Glomerular endothelial cell (primary cell): ENCODE measurements at places on chromosomes 4 and X. TPM values are rescaled to one million over a fixed set of nuclear protein-coding genes. Genes with fewer than 3 reads are reported as not detected.
A peak's percentile ranks its signal among the peaks of the same experiment; 100 is the strongest.

Gene MAGEB2
- total RNA-seq, result not detected in 2 replicates

Gene BEND2
- not detected in 2 replicates for total RNA-seq

Gene CFAP47
- total RNA-seq, result 0.19 TPM in 1 of 2 replicates, not detected in the other

Gene SYTL5
- 0.06 TPM in 1 of 2 replicates, not detected in the other for total RNA-seq

Gene HDX
- total RNA-seq, result 6.8 and 9.6 TPM in 2 replicates

Gene SLC6A14
- not detected in 2 replicates for total RNA-seq

DNA sequence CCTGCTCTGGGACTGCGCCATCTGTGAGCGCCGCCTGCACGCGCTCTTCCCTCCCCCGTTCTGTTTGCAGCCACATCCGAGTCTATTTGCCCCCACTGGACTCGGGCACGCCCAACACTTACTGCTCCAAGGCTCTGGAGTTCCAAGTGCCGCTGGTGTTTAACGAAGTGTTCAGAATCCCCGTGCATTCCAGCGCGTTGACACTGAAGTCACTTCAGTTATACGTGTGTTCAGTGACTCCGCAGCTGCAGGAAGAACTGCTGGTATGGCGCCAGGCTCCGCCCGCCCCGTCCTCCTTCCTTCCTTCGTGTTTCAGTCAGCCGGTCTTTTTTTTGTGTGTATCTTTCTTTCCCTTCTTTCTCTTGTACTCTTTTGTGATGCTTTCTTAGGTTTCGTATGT, 30.7 kb upstream of the CLCN4 start:
- DNase-seq, result no peak

GRCh38 chrX:140710710-140711109, 1.2 kb downstream of the LINC00632 start:
- DNase-seq, result no peak

GRCh38 chr4:54378461-54378860, 149.4 kb downstream of the PDGFRA start:
- no peak for DNase-seq

GRCh38 chr4:9771034-9771433, 10.4 kb upstream of the DRD5 start:
- no peak for DNase-seq

DNA sequence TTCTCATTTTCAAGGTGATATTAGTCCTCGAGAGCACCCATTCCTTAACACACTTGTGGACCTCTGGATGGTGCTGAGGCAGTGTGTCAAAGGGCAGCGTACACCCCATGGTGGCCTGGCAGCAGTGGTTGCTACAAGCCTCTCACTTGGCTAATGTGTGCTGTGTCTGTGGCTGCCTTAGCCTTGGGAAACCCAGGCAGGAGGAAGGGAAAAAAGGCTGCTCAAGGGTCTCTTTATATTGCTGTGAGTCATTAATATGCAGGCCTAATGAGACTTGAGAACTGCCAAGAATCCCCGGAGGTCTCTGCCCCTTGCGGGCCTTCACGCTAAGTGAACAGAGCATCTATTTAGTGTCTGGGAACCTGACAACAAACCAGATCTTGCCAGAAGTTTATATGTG, 7.0 kb downstream of the PCDH10 start:
- DNase-seq, result no peak

DNA sequence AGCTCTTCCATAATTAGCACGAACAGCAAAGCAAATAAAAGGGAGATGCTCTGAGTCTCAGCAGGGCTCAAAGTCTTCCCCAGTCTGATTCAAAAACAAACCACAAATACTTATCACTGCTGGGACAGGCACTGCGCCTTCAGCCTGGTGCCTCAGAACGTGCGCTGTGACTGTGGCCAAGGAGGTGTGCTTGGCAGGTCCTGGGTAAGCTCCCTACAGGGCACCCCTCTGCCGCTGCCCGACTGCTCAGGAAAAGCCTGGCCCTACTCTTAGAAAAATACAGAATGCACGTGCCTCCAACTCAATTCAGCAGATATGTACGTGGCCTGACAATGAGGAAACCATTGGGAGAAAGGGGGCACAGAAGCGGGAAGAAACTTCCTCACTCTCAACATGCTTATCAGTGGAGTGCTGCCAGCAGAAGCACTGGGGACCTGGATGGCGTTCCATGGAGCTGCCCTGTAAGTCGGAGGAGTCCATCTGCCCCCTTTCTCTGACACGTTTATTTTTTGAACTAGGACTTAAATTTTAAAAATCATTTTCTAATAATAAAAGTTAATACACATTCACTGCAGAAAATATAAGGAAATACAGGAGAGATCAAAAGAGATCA, 86.8 kb downstream of the GATB start:
- no peak for DNase-seq

- DNase-seq, result no peak
These were observed 99.1 kb downstream of the USP9X start for GRCh38 chrX:41184312-41184711.

GRCh38 chr4:38983787-38984598, 48.2 kb downstream of the TMEM156 start:
- no peak for DNase-seq

DNA sequence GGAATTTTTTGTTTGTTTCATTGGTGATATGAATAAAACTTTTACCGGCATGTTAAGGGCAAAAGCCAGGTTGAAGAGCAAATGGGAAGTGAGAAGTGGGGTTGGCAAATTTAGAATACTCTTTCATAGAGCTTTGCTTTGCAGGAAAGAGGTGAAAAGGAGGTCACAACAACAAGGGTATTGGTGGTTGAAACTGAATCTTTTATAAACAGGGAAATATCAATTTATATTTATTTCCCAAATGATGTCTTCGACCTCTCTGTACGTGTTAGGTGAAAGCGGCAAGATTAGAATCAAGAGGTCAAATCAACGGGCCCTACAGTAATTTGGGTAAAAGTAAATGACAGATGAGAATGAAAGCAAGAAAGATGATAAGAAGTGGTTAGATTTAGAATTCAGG, 3.4 kb downstream of the SMR3A start:
- DNase-seq, result no peak

- no peak for DNase-seq
These were observed 14.2 kb upstream of the MID1 start for GRCh38 chrX:10634392-10635161.

DNA sequence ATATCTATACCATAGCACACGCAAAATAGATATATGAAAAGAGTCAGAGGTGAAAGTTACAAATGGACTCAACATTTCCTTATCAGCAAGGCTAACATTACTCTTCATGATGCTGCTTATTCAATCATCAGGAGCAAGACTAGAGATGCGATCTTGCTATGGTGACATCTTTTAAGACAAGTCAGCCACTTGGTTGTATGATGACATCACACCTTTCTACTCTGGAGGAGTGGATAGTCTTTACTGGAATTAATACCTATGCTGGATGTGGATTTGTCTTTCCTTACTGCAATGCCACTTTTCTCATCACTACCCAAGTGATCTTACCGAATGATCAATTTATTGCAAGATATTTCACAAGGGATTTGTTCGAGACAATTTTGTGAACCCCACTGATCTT, 87.0 kb upstream of the SPOCK3 start:
- DNase-seq, result no peak

- DNase-seq, result no peak
These were observed 69.9 kb downstream of the TEX13A start for GRCh38 chrX:105150557-105150956.

DNA sequence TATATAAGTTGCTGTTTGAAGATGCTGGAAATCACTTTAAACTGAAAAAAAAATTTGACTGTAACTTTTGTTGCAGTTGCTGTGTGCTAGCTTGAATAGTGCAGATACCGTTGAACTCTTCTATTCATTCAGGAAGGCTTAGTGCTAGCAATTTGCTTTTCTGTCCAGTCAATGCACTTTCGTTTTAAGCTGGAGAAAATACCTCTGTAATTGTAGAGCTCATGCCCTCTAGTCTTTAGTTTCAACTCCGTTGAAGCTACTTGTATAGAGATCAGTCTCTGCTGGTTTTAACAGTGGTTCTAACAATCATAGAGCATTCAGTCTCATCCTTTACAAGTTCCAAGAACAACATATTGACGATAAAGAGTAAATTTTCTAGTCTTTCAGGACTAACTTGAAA, 49.0 kb upstream of the TRPC3 start:
- no peak for DNase-seq

DNA sequence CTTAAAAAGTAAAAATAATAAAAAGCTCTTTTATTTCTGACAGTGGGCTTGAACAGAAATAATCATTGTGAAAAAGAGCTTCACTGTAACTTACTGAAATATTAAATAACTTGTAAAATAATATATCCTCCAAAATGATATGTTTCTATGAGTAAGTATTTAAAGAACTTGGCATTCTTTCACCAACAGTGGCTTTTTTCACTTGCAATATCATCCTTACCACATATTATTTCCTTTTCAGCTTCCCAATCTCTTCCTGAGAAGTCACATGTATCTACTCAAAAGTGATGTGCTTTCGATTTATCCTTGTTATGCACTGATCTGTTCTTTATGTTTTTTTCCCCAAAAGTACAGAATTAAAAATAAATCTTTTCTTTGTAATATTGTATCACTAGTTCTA, 2.2 kb upstream of the PCDH18 start:
- DNase-seq, result no peak

DNA sequence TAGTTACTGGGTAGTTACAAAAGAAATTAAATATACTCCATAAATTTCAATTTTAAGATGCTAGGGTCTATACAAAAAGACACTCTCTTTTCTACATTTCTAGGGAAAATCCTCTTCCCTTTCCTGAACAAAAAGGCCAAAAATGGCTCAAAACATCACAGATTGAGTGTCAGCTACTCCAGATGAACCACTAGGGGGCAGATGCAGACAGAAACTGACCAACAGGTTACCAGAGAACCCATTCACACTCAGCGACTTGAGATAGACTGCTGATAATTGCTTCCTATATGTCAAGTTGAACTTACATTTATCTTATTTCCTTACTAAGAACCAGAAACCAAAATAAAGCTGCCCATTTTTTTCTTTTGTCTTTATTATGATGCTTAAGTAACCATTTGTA, 83.4 kb upstream of the MID1IP1 start:
- DNase-seq, result peak; percentile 7

DNA sequence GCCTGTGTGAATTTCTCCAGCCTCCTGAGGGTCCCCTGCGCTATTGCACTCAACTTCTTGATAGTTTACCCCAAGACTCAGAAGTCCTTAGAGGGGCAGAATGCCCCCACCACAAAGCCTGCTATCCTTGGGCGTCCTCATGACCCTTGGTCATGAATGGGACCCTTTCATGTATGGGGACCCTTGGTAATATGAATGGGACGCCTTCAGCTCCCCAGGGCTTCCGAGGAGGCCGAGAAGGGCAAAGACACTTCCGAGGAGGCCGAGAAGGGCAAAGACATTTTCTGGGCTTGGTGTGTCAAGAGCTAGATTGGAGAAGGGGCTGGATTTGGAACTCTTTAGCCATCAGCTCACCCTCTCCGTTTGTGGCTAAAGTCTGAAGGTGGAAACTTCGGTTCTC, 8.6 kb downstream of the SHOX start:
- DNase-seq, result no peak

DNA sequence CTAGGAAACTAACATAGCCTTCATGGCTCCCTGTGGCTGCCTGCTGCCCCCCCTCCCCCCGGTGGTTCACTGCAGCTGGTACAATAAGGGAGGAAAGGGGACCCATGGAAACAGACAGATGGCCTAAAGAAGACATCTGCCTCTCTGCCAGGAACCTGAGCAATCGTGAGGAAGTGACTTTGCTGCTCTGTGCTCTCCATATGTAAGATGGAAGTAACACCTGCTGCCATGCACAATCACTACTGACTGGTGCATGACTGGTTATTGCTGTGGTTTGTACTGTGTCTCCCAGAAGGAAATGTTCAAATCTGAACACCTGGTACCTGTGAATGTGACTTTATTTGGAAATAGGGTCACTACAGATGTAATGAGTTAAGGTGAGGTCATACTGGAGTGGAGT, 43.6 kb downstream of the CD99L2 start:
- DNase-seq, result no peak

- DNase-seq, result no peak
These were observed 45.0 kb downstream of the NOCT start for GRCh38 chr4:139060591-139060990.

DNA sequence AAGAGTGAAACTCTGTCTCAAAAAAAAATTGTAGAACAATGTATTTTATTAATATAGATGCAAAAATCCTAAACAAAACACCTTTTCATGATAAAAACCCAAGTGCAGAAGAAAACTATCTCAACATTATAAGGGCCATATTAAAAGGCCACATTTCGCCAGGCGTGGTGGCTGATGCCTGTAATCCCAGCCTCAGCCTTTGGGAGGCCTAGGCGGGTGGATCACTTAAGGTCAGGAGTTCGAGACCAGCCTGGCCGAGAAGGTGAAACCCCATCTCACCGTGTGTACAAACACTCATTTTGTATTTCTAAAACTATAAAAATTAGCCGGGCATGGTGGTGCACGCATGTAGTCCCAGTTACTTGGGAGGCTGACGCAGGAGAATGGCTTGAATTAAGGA, 9.9 kb upstream of the FAM193A start:
- DNase-seq, result no peak

- no peak for DNase-seq
These were observed 127.4 kb downstream of the HMX1 start for GRCh38 chr4:8744083-8744805.

DNA sequence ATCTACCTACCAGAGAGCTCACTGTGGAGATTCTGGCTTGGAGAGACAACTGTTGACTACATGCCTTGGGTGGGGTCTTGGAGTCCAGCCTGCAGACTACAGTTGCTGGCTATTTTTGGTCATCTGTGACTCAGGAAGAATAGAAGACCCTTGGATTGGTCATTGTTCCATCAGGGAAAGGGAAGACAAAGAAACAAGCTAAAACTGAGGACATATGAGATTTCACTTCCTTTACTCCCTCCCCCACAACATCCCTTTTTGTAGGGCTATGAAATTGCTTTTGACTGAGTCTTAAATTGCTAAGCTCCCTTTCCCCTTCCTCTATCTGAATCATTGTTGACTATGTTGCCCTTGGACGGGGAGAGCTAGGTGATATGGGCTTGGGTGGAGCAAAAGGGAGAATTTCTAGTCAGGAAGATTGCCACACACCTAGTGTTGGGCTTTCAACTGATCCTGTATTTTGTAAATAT, 11.7 kb downstream of the MSN start:
- DNase-seq, result peak; percentile 55

GRCh38 chr4:73735231-73735630, 5.1 kb upstream of the CXCL8 start:
- no peak for DNase-seq

- no peak for DNase-seq
These were observed 34.2 kb downstream of the TSC22D3 start for GRCh38 chrX:107741404-107741790.

- no peak for DNase-seq
These were observed 172.0 kb upstream of the NOCT start for GRCh38 chr4:138843616-138844015.

- no peak for DNase-seq
These were observed 81.6 kb downstream of the BANK1 start for GRCh38 chr4:101871962-101872676.

GRCh38 chr4:164866817-164867490, 10.0 kb upstream of the APELA start:
- no peak for DNase-seq
